Calu3 (cell line): ENCODE measurements at places on chromosomes 12 and 14. TPM values are rescaled to one million over a fixed set of nuclear protein-coding genes. Genes with fewer than 3 reads are reported as not detected.

The CD163L1 gene
- 13.4 and 14.2 TPM in 2 replicates for total RNA-seq

The CCDC197 gene
- total RNA-seq: not detected in 2 replicates

The AHNAK2 gene
- total RNA-seq: 42.0 and 56.5 TPM in 2 replicates

The RBP5 gene
- total RNA-seq: 0.81 and 2.3 TPM in 2 replicates

DNA sequence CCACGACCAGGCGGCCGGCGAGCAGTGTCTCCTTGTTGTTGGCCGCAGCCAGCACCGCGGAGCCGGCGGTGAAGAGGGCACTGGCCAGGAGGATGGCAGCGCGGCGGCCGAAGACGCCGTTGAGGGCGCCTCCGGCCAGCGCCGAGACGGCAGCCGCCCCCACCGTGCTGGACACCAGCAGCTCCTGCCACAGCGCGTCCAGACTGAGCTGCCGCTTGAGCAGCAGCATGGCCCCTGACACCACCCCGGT lies 691 bp downstream of the SLC2A13 start:
- no peaks in the 10 kb centered on the region for H3K27me3 ChIP-seq
- H3K36me3 ChIP-seq: peaks cover 21% of the 10 kb centered on the region
- H3K27ac ChIP-seq: no peak overlapping the region
- peaks cover 33% of the 10 kb centered on the region for H3K4me1 ChIP-seq
- H3K4me3 ChIP-seq: peak overlapping the region; percentile 71

DNA sequence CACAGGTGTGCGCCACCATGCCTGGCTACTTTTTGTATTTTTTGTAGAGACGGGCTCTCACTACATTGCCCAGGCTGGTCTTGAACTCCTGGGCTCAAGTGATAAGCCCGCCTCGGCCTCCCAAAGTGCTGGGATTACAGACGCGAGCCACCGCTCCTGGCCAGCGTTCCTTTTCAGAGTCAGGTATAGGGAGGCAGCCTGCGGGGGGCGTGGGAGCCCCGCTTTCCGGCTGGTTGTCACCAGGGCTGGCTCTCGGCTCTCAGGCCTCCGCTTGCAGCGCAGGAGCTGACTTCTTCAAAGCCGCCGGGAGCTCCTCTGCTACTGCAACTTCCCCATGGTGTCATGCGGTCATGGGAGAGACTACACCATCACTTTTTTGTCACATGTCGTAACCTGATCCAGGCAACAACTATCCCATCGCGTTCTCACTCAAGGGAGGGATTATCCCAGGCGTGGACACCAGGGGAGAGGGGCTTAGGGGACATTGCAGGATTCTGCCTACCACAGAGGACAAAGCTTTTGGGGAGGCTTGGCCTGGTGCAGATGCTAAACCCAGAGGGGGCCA lies 129.4 kb downstream of the SCARB1 start:
- peaks cover 63% of the 10 kb centered on the region for H3K4me1 ChIP-seq
- no peaks in the 10 kb centered on the region for H3K27me3 ChIP-seq

DNA sequence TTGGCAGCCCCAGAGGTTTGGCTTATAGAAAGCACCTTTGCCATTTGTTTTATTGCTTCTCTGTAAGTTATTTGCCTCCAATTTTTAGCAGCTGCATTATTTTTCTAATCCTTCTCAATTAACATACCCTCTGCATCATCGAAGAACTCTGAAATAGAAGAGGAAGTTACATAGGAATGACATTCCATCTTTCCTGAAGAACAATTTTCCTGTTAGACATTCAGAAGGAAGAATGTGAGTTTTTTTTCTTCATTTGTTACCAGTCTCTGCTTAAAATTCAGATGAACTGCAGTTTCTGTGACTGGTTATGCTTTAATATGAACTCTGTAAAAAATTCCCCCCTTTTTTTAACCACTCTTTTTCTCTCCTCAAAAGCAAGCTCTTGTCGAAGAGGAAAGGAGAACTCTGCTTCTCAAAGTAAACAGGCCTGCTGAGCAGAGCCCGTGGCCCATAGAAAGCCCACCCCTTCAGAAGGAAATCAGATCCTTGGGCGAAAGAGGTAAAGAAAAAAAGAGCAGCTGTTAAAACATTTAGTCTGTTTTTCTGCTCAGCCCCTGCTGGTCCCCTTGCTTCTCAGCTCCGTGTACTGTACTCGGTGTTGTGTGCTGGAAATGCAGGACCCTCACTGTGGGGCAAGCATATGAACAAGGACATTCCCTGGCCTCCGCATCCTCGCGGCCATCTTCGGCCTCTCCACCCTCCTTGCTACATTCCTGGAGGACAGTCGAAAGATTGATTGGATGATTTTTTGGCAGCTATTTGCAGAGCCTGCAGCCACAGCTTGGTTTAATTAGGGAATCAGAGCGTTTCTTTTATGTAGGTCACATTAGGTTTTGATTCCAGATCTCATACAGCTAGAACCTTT lies 164.4 kb upstream of the LRIG3 start:
- peaks cover 5% of the 10 kb centered on the region for H3K36me3 ChIP-seq
- peaks cover 77% of the 10 kb centered on the region for H3K4me1 ChIP-seq
- H3K27ac ChIP-seq: peak overlapping the region; percentile 62
- peak overlapping the region; percentile 35 for H3K4me3 ChIP-seq
- H3K27me3 ChIP-seq: no peaks in the 10 kb centered on the region

GRCh38 chr12:54719691-54720090 lies 71.5 kb upstream of the DCD start:
- H3K27me3 ChIP-seq: peaks cover 65% of the 10 kb centered on the region
- H3K27ac ChIP-seq: no peak overlapping the region
- H3K36me3 ChIP-seq: no peaks in the 10 kb centered on the region
- no peaks in the 10 kb centered on the region for H3K4me1 ChIP-seq
- no peak overlapping the region for H3K4me3 ChIP-seq

GRCh38 chr12:12718381-12718759 lies 1.2 kb downstream of the CDKN1B start:
- no peak for DNase-seq
- peak overlapping the region; percentile 94 for H3K4me3 ChIP-seq
- H3K36me3 ChIP-seq: peaks cover 88% of the 10 kb centered on the region

DNA sequence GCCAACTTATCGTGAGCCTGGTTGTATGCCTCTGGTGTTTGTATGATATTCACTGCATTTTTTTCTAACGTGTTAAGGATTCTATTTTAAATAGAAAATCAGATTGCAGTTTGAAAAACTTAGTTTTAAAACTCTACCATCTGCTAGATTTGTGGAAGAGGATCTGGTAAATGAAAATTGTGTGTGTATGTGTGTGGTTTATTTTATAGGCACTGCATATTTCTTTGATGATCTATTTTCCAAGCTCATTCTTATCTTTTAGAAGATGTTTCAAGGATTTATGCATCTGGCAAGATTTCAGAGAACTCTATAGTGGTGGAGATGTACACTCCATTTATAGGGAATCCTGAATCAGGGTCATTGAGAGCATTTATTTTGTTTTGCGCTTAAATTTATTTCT lies 69.8 kb downstream of the HMGA2 start:
- no peak overlapping the region for H3K4me3 ChIP-seq
- H3K4me1 ChIP-seq: peaks cover 92% of the 10 kb centered on the region
- no peak overlapping the region for H3K27ac ChIP-seq
- H3K36me3 ChIP-seq: peaks cover 21% of the 10 kb centered on the region
- H3K27me3 ChIP-seq: no peaks in the 10 kb centered on the region
- no peak for DNase-seq

GRCh38 chr12:69028941-69029729 lies 96.2 kb upstream of the CPM start:
- no peak overlapping the region for H3K4me3 ChIP-seq
- no peaks in the 10 kb centered on the region for H3K27me3 ChIP-seq
- DNase-seq: no peak
- no peaks in the 10 kb centered on the region for H3K36me3 ChIP-seq
- H3K27ac ChIP-seq: no peak overlapping the region
- H3K4me1 ChIP-seq: peaks cover 28% of the 10 kb centered on the region

GRCh38 chr14:86961106-86961716 lies 1031.8 kb downstream of the GALC start:
- no peaks in the 10 kb centered on the region for H3K27me3 ChIP-seq
- H3K4me3 ChIP-seq: no peak overlapping the region
- DNase-seq: peak; percentile 4
- no peak overlapping the region for H3K27ac ChIP-seq
- no peaks in the 10 kb centered on the region for H3K36me3 ChIP-seq
- no peaks in the 10 kb centered on the region for H3K4me1 ChIP-seq

DNA sequence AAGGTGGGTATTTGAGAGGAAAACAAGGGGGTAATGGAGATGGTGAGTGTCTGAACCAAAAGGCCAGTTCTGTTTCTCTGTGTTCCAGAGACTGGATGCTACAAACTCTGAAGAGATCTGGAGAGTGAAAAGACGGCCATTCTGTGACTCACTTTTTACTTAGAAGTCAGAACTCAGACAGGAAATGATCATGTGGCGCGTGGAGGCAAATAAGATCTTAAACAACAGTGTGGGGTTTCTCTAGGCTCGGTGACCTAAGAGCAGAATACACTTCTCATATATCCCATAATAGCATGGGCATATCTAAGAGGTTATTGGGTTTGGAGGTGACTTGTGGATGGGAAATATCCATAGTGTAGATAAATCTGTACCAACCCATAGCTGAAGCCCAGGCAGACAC lies 463.5 kb downstream of the TMEM132D start:
- no peaks in the 10 kb centered on the region for H3K4me1 ChIP-seq
- H3K27ac ChIP-seq: no peak overlapping the region
- no peak overlapping the region for H3K4me3 ChIP-seq
- no peaks in the 10 kb centered on the region for H3K36me3 ChIP-seq

DNA sequence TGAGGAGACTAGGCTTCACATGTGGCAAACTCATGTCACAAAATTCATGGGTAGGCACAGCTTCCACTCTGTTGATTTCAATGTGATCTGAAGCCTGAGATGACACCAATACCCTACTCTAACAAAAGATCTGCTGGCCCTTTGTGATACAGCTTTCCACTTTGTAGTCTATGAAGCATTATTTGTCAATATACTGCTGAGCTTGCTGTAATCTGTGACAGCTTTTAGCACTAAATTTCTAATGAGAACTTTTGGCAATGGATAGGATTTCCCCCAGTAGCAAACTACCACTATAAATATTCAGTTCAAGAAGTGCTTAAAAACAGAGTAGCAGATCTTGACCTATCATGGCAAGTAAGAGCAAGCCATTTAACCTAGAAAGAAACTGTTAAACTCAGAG lies 5.6 kb upstream of the HEATR5A start:
- peaks cover 12% of the 10 kb centered on the region for H3K4me1 ChIP-seq
- H3K27me3 ChIP-seq: no peaks in the 10 kb centered on the region
- no peak for DNase-seq
- H3K27ac ChIP-seq: no peak overlapping the region

- peaks cover 12% of the 10 kb centered on the region for H3K27me3 ChIP-seq
- H3K27ac ChIP-seq: no peak overlapping the region
- no peaks in the 10 kb centered on the region for H3K36me3 ChIP-seq
- no peaks in the 10 kb centered on the region for H3K4me1 ChIP-seq
- DNase-seq: no peak
- H3K4me3 ChIP-seq: no peak overlapping the region
Observed at GRCh38 chr12:3624273-3624672, 128.6 kb downstream of the CRACR2A start.

DNA sequence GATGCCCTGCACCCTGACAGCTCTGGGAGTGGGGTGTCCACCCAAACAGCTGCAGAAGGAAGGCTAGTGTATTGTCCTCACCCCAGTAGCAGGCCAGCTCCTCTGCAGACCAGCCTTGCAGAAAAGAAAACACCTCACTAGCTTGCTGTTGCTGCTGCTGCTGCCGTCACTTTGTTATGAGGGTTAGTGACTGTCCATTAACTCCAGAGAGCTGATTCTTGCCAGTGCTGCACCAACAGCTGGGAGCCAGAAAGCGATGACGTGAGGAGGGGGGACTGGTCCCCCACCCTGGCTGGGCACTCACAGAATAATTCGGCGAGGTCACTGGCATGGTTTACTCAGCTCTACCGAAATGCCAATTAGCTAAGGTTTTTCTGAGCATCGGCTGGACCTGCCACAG lies 2.8 kb downstream of the SYNDIG1L start:
- H3K4me3 ChIP-seq: no peak overlapping the region
- H3K4me1 ChIP-seq: no peaks in the 10 kb centered on the region
- DNase-seq: no peak
- peaks cover 33% of the 10 kb centered on the region for H3K27me3 ChIP-seq

DNA sequence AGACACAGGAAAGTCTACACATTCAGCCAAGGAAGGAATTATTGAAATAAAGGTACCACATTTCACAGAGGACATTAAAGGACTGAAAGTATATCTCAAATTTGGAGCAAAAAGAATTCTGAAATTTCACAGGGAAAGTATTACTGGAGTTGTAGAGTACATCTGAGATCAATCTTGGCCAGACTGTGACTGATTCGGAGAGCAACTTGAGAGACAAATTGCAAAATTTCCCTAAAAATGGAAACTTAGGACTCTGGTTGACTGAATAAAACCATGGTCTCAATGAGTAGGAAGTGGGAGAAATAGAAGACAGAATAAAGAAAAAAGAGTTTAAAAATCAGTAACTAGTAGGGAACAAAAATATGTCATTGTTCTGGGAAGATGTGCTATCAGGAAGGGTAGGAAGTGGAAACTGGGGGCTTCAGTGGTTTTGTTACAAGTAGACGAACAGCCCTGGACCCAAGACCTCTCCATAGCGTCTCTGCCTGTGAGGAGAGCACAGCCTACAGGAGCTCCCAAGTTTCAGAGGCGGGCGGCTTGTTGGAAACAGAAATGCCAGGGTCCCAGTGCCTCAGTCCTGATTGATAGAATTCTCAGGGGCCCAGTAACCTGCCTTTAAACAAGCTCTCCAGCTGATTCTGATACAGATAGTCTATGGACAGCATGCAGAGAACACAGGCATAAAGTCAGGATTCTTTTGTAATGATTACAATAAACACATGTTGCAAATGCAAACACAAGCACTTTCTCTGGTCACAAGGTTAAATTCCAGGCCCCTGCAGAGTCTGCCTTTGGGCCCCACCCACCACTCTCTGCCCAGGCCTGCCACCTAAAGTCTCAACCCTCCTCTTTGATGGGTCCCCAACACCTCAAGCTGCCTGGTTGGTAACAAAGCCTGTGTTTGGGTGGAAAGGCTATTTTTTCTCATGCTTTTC lies 63.1 kb downstream of the BBS10 start:
- H3K36me3 ChIP-seq: no peaks in the 10 kb centered on the region
- no peak overlapping the region for H3K27ac ChIP-seq
- H3K4me3 ChIP-seq: no peak overlapping the region
- no peaks in the 10 kb centered on the region for H3K27me3 ChIP-seq
- H3K4me1 ChIP-seq: peaks cover 23% of the 10 kb centered on the region
